Activated T-helper 1 cell treated with Interleukin-2 at 50 U/mL for 16 hours (primary cell): ENCODE measurements at places on chromosomes 3 and 15.

DNA sequence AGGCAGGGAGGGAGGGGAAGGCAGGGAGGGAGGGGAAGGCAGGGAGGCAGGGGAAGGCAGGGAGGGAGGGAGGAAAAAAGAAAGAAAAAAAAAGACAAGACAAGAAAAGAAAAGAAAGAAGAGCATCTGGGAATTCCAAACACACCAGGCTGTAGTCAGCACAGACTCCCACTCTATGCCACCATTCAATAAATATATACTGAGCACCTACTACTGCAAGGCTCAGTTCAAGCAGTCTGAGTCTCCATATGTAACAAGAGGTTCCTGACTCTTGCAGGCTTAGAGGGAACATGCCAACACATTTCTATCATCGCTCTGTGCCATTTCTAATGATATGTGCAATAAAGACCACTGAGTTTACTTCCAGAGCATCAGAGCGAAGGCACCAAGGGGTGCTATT, 47.7 kb downstream of the ANXA2 start:
- no peak for DNase-seq

GRCh38 chr15:88982304-88982945, 69.2 kb upstream of the MFGE8 start:
- DNase-seq, result no peak

DNA sequence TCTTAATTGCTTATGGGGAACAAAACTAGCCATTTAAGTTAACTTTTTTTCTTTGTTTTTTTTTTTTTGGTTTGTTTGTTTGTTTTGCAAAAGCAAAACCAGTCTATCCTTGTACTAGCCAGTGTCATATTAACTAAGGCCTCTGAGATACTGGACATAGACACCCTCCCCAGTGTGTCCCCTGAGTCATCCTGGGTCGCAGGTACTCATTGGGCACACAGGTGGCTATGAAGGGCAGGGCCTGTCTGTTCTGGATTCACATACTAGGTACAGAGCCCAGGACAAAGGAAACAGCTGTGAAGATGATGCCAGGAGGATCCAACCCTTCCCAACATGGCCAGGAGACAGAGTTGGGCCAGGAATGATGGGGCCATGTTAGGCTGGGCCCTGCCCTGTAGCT, 318.1 kb downstream of the THSD4 start:
- no peak for DNase-seq

- peak; percentile 8 for DNase-seq
Observed at GRCh38 chr3:127590282-127590592, 296 bp downstream of the TPRA1 start.

DNA sequence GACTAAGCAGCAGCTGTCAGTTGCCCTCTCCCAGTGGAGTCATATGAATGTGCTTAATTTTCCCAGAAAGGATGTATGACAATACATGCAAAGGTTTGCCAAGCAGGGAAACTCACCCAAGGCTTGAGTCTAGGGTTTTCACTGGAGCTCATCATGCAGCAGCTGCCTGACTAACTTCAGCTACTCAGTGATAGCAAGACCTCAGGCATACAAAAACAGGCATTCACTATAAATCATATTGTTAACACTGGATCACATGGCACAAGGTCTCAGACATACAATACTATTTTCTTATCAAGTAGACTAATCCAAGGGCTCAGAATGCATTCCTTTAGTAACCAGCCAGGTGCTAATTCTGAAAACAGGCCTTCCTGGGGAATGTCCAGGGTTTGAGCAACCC, 85.0 kb upstream of the STAC start:
- no peak for DNase-seq

- DNase-seq, result no peak
Observed at GRCh38 chr15:66895794-66896453, 169.5 kb upstream of the SMAD3 start.

GRCh38 chr15:43135351-43135750, 2.0 kb downstream of the TMEM62 start:
- no peak for DNase-seq

DNA sequence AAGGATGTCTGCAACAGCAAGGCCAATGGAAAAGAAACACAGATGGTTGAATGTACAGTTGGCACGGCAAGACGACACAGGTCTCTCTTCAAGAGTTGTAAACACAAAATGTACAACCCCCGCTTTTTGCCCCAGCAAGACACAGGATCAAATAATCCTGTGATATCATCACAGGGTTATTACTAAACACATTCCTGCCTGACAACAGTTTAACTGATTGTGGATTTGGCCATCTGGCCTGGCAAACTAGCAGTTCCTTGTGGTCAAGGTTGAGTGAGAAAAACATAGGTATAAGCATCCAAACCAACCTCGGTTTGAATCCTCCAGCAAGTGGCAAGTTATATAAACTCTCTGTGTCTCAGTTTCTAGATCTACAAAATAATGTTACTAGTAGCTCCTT, 23.4 kb downstream of the PARP16 start:
- DNase-seq, result no peak

DNA sequence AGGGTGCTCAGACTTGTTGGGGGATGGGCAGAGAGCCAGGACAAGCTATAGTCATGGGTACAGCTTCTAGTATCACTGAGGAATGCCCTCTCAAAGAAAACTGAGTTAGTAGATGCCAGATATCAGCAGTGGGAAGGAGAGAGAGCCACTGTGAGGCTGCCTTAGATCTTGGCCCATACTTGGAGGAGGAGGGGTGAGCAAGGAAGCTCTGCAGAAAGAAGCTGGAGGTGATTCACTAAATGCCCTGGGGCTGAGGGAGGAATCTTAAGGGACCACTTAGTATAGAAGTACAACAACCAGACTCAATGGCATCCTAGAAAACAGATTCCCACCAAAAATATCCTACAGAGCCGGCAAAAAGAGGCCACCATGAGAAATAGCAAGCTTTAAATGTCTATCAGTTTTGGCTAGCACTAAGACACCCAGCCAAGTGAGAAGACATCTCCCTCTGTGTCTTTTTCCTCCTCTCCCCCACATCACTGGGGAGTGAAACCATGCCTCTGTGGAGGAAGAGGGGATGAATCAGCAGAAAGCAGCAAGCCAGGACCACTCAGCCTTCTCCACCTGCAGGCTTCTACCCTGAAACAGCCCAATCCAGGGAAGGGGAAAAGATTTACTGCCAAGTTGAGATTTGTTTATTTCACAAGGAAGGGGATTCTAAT, 282.5 kb upstream of the STT3B start:
- no peak for DNase-seq

GRCh38 chr3:167938516-167938915, 157.2 kb downstream of the GOLIM4 start:
- no peak for DNase-seq

DNA sequence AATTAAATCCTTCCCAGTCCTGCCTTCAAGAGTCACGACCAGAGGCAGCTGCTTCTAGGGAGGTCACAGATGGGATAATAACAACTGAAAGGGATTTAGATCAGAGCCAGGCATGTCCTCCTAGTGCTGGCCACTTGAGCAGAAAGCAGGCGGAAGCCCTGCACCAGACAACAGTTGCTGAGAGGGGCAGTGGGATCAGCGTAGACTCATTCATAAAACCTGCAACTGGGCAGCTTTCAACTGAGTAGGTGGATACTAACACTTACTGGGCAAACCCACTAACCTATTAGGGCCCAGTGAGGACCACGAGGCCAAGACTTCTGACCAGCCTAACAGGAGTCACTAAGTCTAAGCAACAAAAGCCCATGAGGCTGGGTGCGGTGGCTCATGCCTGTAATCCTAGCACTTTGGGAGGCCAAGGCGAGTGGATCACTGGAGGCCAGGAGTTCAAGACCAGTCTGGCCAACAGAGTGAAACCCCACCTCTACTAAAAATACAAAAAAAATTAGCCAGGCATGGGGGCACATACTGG, 67.0 kb downstream of the DAPK2 start:
- DNase-seq, result no peak

DNA sequence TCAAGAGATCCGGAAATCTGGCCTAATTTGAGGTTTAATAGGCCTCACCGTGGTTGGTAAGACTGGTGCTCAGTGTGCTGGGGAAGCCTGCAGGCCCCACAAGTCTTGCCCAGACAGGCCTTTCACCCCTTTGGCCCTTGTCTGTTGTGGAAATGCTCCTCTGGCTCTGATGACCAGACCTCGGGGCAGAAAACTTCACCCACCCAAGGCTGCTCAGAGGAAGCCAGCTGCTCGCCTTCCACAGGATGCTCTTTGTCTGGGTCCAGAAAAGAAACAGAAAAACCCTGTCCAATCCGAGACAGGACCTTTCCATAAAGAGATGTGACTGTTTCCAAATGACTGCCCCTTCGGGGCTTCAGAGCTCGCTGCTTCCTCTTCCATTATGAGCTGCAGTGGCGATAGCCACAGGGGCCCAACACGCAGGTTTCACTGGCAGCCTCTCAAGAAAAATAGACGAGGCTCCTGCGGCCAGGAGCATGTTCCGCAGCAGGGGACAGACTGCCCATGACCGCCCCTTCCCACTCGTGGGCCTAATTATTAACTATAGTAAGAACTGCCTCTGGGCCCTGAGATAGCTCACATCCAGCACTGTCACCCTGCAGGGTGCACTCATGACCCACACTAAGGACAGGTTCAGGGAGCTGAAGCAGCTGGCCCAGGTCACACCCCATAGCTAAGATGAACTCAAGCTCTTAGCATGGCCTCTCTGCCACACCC, 6.8 kb upstream of the SNX22 start:
- DNase-seq, result no peak

DNA sequence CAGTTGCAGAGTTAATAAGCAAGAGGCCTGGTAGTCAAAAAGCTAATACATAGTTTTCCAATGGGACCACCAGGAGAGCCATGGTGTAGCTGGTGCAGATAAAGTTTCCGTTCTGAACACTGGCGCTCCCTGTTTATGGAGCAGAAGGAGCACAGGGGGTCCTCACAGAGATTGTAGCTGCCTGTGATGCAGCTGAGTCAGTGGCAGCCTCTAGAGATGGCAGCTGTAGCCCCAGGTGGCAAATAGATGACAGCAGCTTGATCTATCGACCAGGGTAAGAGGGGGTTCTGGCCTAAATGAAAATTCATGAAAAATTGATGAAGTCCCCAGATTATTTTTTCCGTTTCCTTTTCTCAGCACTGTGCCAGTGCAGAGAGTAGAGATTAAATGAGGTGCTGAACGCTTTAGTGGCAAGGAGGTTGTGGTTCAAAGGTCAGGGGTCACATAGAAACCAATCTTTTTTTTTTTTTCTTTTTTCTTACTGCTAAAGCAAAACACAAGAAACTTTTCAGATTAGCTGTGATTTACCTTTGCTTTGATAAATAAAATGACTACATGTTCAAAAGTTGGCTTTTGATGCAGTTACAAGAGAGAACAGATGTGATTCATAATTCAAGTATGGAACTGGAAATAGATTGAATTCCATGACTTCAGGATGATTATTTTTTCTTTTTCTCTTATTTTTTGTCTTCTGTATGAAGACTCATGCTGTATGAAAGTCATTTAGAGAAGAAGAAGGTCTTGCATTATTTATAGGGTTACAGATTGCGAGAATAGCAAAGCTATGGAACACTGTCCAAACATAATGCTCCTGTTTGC, 63.3 kb downstream of the ROBO2 start:
- DNase-seq, result no peak

DNA sequence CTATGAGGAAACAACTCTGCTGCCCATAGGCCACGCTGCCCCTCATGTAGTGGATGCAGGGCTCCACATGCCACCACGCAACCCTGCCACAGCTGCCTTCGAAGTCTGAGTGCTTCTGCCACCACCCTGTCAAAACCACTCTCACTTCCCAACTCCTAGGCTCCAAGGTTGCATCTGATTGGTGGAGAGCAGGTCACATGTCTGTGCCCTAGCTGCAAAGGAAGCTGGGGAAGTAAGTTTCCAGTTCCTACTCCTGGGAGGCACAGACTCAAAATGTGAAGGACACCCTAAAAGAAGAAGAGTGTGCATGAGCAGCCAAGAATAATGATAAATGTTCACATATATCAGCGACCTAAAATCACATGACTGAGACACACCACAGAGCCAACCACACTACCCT, 31.9 kb upstream of the TICRR start:
- no peak for DNase-seq

DNA sequence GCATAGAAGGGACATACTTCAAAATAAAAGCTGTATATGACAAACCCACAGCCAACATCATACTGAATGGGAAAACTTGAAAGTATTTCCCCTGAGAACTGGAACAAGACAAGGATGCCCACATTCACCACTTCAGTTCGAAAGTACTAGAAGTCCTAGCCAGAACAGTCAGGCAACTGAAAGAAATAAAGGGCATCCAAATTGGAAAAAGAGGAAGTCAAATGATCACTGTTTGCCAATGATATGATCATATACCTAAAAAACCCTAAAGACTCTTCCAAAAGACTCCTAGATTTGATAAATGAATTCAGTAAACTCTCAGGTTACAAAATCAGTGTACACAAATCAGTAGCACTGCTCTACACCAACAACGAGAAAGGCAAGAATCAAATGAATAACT, 40.7 kb downstream of the SLC49A4 start:
- DNase-seq, result no peak

GRCh38 chr3:169546368-169546767, 117.1 kb downstream of the MECOM start:
- DNase-seq, result no peak
